Thoracic aorta (tissue), 2 donors: ENCODE measurements at places on chromosomes 2 and 18. TPM values are rescaled to one million over a fixed set of nuclear protein-coding genes. Genes with fewer than 3 reads are reported as not detected.

GRCh38 chr18:58572181-58572580 lies 56.7 kb downstream of the ALPK2 start:
- DNase-seq, result no peak

- no peak for DNase-seq
Measured at GRCh38 chr2:226794196-226794661, 5.4 kb downstream of the IRS1 start.

GRCh38 chr2:239711911-239712570 lies 311.2 kb upstream of the HDAC4 start:
- no peak for DNase-seq

- no peak for DNase-seq
Measured at GRCh38 chr2:10575609-10576280, 114.0 kb downstream of the NOL10 start.

DNA sequence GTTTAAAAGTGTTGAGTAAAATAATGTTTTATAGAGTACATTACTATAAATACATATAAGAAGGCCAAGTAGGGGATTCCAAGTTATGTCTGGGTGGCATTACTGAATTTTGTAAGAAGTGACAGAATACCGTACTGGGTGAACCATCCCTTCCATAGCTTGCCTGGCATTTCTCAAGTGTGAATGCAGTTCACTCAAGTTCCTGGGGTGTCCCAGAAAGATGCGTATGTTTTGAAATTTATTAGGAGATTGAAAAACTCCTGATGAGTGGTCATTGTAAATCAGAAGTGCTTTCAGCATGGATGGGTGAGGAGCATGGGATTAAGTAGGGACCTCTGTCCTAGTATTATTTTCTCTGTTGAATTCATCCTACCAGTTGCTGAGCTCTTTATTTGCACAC lies 103.2 kb downstream of the VAPA start:
- no peak for DNase-seq

- DNase-seq, result no peak
Measured at GRCh38 chr18:62991389-62991788, 276.0 kb downstream of the PHLPP1 start.

- DNase-seq, result no peak
Measured at GRCh38 chr2:241157841-241158545, 7.7 kb downstream of the PPP1R7 start.

GRCh38 chr18:42310956-42311355 lies 355.9 kb downstream of the PIK3C3 start:
- no peak for DNase-seq

DNA sequence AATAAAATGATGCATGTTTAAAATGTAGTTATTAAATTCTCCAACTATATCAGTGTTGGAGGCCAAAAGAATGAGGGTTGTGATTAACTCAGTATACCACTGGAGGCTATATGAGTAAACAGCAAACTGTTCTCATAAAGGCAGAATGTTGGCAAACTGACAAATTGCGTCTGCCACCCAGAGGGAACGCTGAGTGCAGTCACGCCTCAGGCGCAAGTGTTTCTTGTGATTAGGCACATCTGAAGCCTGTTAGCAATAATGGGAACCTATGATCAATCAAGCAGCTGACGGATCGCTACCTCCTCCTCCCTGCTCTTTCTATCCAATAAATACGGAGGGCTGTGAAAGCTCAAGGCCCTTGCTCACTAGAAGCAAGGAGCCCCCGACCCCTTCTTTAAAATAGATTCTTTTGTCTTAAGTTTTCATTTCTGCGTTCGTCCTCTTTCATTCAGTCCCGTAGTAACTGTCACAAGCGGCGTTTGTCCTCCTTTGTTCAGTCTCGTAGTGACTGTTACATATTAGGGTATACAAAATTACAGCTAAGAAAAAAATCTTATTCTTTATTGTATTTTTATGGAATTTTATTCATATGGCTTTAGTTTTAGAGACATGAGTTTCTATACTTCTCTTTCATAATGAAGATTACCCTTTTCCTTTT lies 16.3 kb upstream of the RMND5A start:
- DNase-seq, result no peak

GRCh38 chr2:43341959-43342757 lies 115.8 kb upstream of the ZFP36L2 start:
- no peak for DNase-seq

DNA sequence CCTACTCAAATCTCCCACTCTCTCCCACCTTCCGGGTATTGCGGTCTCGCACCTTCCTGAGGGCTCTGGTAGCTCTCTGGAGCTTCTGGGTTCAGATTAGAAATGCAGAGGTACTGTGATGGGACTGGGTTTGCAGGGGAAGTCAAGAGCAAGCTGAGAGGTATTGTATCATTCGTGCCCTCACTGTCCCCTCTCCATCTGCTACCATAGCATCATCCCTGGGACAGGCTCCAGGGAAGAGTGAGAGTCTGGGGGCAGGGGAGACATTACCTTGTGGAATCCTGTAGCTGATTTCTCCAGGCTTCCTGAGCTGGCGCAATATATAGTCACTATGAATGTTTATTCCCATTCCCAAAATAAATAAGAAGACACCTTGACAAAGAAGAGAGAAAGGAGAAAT lies 49.6 kb downstream of the SRD5A2 start:
- no peak for DNase-seq

- DNase-seq, result no peak
Measured at GRCh38 chr2:161414042-161415033, 1.8 kb upstream of the TBR1 start.

DNA sequence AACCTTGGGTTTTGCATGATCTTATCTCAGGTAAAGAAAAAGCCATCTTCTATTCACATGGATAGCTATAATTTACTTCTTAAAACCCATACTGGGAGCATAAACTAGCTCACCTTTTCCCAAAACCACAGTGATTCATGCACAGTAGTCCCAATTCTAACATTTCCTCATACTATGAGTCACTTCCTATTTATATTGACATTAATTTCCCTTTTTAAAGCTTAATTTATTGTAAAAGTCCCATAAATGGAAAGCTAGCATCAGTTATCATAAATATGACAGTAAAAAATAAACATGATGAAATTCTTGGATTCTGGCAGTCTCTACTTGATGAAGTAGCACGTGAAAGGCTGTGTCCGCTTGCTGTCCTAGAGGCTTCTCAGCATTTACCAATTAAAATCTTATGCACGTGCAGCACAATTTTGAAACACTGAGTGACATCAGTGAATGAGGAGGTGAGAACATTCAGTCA lies 180.1 kb downstream of the CDH2 start:
- DNase-seq, result no peak

DNA sequence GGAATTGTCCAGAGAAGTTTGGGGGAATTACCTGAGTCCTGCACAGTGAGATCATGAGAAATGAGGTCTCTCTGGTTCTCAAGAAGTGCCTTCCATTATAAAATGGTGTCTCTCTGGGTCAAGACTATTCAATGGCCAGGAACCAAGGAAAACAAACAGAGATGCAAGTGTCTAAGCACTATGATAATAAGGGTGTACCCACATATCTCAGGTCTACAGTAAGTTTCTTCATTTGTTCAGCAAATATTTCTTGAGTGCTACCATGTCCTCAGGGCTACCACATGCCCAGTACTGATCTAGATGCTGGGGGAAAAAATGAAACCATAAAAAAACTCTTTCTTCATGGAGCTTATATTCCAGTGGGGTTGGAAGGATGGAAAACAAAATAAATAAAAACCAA lies 170.0 kb downstream of the ACKR3 start:
- no peak for DNase-seq

DNA sequence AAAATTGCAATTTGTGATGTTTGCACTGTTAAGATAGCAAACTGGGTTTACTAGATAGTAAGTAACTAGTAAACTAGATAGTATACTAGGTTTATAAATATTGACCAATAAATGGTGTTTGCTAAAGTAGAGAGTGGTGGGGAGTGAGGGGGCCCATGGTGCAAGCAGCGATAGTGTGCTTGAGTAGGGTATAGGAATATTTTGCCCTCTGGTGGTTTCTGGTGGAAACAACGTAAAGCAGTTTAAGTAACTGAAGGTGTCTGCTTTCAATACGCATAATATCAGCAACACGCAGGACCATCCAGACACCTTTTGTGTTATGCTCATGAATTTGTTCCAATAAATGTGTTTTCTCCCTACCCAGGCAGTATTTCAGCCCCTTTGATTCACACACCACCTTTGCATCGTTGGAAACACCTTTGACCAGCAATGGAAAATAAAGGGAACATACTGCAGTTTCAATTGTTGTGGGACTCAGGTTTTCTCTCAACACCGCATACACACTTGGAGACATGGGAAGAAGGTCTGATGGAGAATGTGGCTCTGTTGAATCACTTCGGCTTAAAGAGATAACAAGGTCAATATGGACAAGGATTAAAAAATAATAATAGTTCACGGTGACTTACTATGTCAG lies 16.7 kb upstream of the STAT1 start:
- no peak for DNase-seq

DNA sequence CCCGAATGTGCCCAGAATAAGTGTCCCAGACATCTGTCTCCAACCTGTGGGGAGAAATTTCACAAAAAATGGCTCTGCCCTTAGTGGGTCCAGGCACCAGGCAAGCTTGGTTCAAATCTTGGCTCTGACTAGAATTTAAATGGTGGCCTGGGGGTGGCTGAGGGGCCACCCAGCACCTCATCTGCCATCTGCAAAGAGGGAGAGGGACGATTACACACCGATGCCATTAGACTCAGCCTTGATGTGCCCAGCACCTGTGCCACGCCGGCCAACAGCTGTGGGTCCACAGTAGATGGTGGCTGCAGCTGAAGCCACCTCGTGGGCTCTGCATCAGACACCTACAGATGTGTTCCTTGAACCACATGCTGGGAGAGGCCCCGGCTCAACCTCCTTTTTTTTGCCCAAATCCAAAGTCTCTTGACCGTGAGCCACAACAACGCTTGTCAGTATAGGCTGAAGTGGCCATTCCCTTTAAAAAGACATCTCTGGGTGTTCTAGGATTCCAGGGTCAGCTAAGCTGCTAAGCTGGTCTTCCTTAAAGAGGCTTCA lies 222.0 kb upstream of the RAB6C start:
- DNase-seq, result no peak

GRCh38 chr2:48240912-48241311 lies 289.0 kb upstream of the STON1 start:
- no peak for DNase-seq

DNA sequence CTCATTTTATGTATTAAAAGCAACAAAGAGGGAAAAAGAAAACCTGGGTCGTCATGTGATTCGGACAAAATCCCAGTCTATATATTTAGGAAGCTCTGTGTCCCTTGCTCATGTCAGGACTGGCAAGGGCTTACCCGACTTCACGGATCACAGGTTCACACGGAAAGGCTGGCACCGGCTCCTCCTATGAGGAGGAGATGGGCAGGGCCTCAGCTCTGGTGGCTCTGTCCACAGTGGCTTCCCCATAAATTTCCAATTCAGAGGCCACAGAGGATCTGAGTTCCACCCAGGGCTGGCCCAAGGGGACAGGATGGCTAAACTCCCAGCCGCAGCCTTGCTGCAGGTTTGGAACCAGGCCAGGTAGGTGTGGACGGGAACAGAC lies 186.8 kb downstream of the BCL2 start:
- DNase-seq, result no peak

- DNase-seq, result no peak
Measured at GRCh38 chr2:144143294-144144151, 376.4 kb downstream of the ZEB2 start.

DNA sequence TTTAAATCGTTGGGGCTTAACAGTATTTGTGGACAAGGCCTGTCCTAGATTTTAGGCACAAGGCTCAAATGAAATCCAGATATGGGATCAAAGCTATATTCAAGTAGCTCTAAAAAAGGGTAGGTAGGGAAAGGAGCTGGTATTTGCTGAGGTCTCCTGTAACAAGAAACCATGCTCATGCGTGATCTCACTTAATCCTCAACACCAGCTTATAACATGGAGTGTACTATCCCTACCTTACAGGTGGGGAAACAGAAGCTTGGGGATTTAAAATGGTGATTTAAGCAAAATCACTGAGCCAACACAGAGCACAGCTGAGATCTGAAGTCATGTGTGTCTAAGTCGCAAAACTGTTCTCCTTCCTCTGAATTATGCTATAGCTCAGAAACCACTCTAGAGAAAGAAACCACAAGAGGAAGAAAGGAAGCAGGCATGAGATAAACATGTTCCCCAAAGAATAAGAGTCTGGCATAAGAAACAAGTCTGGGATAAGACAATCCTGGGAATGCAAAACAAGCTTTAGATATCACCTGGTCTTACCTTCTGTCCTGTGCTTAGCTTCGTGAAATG lies 43.1 kb downstream of the CYRIA start:
- no peak for DNase-seq

GRCh38 chr2:213020268-213020667 lies 131.1 kb downstream of the IKZF2 start:
- no peak for DNase-seq

DNA sequence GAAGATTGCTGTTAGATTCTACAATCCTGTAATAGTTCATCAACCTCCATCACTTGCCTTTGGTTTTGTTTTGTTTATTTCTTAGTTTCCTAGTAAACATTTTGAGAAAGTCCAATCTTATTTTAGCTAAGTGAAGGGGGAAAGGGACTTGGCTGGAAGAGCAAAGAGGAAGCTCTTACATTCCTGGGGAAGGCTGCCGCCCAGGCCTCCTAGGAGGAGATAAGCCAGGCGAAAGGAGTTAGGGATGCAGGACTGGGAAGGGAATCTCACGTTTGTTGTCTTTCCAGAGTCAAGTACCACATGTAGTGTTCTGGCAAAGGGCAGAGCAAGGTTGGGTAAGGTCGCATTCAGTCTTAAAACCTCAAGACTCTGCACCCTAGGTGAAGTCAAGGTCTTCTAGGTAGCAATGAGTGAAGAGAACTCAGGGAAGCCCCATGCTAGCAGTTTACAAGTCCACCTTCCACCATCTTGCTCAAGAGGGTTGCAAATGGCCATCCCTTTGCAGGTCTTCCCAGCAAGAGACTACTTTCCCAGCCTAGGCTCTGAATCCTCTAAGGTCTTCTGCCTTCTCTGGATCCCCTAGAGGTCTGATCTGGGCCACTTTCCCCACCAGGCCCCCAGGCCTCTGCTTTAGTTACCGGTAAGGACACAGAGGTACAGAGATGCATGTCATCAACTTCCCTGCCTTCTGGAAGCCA lies 320.7 kb downstream of the CYP26B1 start:
- DNase-seq, result no peak

DNA sequence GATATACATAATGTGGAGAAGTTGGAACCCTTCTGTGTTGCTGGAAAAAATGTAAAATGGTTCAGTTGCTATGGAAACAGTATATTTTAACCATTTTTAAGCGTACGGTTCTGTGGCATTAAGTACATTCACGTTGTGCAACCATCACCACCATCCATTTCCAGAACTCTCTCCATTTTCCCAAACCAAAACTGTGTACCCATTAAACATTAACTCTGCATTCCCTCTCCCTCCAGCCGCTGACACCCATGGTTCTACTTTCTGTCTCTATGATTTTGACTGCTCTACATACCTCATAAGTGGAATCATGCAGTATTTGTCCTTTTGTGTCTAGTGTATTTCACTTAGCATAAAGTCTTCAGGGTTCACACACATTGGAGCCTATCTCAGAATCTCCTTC lies 67.3 kb downstream of the LDLRAD4 start:
- DNase-seq, result no peak

GRCh38 chr2:56315376-56315775 lies 131.6 kb downstream of the CCDC85A start:
- no peak for DNase-seq

Gene NFATC1
- total RNA-seq, result 27.6 TPM

Gene TMEFF2
- not detected for total RNA-seq

Gene GALNT14
- total RNA-seq, result not detected

Gene MC5R
- not detected for total RNA-seq

Gene KATNAL2
- 5.6 TPM for total RNA-seq

Gene TRAF3IP1
- total RNA-seq, result 19.4 TPM

Gene TRMT61B
- 6.0 TPM for total RNA-seq

Gene CRYGC
- not detected for total RNA-seq

Gene CD302
- total RNA-seq, result 115 TPM

Gene EML6
- 0.92 TPM for total RNA-seq

Gene SLC30A3
- 8.5 TPM for total RNA-seq

Gene RTKN
- 23.2 TPM for total RNA-seq
